Activated naive CD4-positive, alpha-beta T cell treated with anti-CD3 and anti-CD28 coated beads for 36 hours (primary cell): ENCODE measurements at places on chromosomes 1 and 21. TPM values are rescaled to one million over a fixed set of nuclear protein-coding genes. Genes with fewer than 3 reads are reported as not detected.

GRCh38 chr1:240086726-240087125, 5.0 kb upstream of the FMN2 start:
- no peak for DNase-seq

DNA sequence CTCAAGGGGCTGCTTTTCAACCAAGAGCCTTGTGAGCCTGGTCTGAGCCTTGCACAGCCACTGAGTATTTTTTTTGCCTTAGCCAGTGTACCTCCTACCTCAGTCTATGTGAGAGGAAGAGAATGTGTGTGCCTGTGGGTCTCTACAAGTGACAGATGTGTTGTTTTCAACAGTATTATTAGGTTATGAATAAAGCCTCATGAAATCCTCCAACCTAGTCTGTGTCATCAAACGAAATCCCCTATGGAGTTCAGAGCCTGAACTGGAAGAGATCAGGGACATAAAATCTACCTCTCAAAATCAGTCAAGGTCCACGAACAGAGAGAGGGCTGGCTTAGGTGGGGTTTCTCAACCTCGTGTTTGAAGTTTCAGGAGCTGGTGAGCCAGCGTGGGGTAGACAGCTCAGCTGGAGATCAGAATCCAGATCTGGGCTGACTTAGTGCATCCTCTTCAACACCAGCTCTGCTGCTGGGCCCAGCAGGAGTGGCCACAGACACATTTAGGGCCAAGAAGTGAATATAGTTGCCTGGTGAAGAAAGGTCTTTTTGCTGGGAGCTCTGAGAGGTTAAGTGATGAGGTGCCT, 8.2 kb downstream of the XKR8 start:
- no peak for DNase-seq

GRCh38 chr1:85047144-85047471, 1.2 kb downstream of the MCOLN3 start:
- no peak for DNase-seq

GRCh38 chr1:153623101-153623500, 4.2 kb downstream of the S100A13 start:
- DNase-seq, result no peak

GRCh38 chr1:112563341-112563740, 54.6 kb downstream of the WNT2B start:
- no peak for DNase-seq

GRCh38 chr1:160101037-160101716, 2.8 kb upstream of the IGSF8 start:
- DNase-seq, result peak; percentile 81

- DNase-seq, result no peak
Measured at GRCh38 chr1:24717887-24718650, 27.2 kb upstream of the CLIC4 start.

DNA sequence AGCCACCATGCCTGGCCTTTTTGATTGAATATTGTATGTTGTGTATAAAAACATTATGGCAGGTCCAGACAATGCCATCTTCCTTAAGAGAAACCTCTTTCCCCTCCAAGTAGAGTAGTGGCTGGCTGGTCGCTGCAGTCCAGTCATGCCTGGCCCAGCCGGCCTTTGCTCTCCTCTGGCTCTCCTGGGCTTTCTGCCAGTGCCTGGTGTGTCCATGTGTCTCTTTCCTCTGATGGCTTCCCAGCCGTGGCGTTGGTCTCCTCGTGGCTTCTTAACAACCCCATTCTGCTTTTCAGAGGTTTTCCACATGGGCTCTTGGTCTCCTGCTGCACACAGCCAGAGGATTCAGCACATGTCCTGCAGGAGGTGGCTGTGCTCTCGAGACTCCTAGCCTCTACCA, 58.7 kb downstream of the DIP2A start:
- DNase-seq, result no peak

DNA sequence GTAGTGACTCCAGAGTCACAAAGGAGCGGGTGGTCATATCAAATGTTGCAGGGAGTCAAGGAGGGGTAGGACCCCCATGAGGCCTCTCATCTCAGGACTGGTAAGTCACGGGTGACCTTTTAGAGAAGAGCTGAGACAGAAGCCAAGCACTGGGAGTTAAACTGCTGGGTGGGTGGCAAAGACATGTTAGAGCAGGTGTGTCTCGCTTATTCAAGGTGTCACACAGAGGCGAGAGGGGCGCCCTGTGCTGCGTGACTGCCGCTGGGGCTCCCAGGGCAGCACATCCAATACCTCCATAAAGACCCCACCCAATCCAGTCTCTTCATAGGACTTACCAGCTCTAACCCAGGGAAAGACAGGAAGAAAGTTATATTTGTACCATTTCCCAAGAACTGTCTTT, 15.2 kb downstream of the CASQ2 start:
- DNase-seq, result no peak

DNA sequence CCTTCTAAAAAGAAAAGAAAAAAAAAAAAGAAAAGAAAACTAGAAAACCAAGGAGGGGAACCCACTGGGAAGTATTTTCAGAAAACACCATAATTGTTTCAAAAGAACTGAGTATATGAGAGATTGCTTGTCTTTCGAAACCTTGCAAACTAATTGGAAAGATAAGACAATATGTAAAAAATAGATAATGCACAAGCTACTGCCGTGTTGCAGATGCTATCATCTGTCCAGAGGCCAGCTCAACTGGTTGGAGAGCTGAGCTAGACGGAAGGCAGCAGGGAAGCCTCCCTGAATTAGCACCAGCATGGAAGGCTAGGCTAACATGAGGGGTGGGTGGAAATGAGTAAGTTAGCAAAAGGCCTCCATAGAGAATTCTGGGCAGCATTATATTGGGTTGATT, 16.2 kb upstream of the CACHD1 start:
- no peak for DNase-seq

DNA sequence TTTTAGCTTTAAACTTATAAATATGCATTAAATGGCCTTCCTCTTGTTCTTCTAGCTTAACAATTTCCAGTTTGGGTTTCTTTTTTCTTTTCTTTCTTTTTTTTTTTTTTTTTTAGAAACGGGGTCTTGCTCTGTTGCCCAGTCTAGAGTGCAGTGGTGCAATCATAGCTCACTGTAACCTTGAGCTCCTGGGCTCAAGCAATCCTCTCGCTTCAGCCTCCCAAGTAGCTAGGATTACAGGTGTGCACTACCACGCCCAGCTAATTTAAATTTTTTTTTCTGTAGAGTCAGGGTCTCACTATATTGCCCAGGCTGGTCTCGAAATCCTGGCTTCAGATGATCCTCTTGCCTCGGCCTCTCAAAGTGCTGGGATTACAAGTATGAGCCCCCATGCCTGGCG, 37.9 kb upstream of the RUNX3 start:
- DNase-seq, result no peak

DNA sequence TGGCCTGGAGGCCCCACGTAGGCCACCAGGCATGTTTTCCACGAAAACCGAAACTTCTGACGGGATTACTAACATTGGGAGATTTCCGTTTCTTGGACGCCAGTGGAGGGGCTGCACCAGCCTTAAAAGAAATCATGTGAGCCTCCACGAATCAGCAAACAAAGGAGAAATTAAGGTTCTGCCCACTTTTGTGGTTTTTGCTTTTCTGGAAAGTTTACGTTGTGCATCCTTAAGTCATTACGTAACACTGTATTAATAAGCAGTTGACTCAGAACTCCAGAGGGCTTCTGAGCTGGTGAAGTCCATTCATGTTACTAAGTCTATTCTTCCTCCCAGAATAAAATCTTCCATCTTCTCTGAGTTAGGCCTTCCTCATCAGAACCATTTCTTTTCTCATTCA, 168.5 kb downstream of the PSMG1 start:
- no peak for DNase-seq

GRCh38 chr1:112618114-112618720, 724 bp downstream of the ST7L start:
- peak; percentile 42 for DNase-seq

- DNase-seq, result no peak
Measured at GRCh38 chr1:107548276-107548675, 407.4 kb downstream of the NTNG1 start.

GRCh38 chr1:244173240-244173639, 122.2 kb downstream of the ZBTB18 start:
- DNase-seq, result no peak

- DNase-seq, result no peak
Measured at GRCh38 chr1:162861625-162862024, 650 bp upstream of the CCDC190 start.

DNA sequence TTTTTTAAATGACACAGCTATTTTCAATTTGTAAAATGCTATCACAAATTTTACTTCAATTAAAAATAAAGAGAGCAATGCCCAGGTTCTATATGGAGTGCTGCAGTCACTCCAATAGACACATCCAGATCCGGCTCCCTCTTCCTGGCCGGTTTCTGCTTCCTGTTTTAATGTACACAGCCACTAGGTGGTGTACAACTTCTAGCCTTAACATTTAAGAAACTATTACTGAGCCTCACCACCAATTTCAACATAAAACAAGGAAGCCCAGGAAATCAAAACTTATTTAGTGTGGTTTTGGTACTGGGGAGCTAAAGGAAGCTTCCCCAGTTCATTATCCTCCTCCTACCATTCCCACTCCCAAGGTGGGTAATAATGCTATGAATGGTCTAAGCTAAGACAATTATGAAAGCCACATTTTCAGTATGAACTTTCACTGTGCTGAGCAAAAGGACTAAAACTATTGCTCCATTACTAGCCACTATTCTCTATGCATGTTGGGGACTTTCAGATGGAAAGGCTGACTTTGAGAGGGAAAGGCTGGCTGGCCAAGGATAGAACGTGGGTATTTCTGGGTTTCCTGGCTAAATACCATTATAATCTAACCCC, 25.5 kb upstream of the MTMR11 start:
- peak; percentile 63 for DNase-seq

DNA sequence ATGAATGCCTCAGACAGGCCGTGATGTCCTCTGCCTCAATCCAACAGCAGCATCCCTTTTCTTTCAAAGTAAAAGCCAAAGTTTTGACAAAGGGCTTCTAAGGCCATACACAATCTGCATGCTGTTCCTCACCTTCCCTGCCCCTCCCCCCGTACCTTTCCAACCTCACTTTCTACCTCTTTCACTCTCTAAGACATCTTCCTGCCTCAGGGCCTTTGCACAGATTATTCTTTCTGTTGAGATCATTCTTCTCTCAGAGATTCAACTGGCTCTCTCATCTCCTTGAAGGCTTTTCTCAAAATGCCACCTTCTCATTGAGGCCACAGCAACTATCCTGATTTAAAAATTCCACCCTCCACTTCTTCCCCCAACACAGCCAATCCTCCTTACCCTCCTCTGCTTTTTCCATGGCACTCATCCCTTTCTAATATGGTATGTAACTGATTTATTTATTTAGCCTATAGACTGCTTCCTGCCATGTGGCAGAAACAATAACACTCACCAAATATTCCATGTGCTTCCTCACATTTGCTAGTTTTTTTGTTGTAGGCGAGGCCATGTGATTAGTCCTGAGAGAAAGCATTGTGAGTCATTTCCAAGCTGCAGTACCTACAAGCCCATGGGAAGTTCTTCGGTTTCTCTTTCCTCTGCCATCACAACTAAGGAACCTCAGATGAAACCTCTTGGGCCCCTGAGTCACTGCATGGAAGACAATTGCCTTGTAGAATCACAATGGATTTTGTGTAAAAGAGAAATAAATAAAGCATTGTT, 58.7 kb upstream of the GADD45A start:
- DNase-seq, result no peak

- DNase-seq, result no peak
Measured at GRCh38 chr1:109757936-109758786, 5.6 kb downstream of the EPS8L3 start.

- no peak for DNase-seq
Measured at GRCh38 chr1:113981962-113982931, 3.0 kb downstream of the OLFML3 start.

DNA sequence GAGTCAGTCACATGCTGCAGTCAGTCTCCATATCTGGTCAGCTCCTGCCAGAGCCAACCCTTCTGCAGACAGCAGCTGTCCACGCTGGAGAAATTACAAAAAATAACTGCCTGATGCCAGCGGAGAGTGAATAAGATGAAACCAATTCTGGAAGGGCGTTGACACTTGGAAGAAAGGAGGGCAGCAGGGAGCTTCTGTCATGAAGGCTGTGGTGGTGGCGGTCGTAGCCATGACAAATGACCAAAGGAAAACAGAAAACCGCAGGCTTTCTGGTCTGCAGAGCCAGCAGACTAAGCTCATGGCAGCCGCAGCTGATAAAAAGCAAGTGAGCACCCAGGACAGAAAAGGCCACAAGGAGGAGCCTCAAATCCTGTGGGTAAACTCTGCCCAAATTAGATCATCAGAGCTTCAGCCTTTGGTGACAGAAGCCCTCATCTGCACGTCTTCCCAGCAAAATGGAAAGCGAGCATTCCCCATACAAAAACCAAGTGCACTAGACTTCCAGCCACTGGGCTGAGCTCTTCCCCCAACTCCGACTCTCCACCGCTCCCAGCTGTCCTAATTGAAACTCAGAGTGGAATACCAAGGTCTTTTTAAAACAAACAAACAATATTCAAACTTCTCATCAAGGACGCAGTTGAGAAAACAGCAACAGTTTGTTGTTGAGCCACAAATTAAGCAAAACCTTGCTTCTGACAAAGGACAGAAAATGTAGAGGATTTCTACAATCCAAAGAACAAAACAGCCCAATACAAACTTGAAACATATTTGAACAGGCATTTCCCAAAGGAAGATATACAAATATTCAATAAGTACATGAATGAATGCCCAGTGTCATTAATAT, 28.7 kb downstream of the RSPH1 start:
- DNase-seq, result peak; percentile 35

- no peak for DNase-seq
Measured at GRCh38 chr21:39688010-39688409, 57.0 kb upstream of the IGSF5 start.

Gene LCE1C
- not detected for total RNA-seq

Gene CRNN
- not detected for total RNA-seq

Gene PRKCZ
- total RNA-seq, result 7.0 TPM

Gene DLGAP3
- 0.74 TPM for total RNA-seq

Gene TRPM2
- 3.5 TPM for total RNA-seq

Gene IVL
- not detected for total RNA-seq

Gene DMRTA2
- not detected for total RNA-seq

Gene KPNA6
- total RNA-seq, result 74.5 TPM
